ENCODE measurements at places on chromosomes 4 and X.

DNA sequence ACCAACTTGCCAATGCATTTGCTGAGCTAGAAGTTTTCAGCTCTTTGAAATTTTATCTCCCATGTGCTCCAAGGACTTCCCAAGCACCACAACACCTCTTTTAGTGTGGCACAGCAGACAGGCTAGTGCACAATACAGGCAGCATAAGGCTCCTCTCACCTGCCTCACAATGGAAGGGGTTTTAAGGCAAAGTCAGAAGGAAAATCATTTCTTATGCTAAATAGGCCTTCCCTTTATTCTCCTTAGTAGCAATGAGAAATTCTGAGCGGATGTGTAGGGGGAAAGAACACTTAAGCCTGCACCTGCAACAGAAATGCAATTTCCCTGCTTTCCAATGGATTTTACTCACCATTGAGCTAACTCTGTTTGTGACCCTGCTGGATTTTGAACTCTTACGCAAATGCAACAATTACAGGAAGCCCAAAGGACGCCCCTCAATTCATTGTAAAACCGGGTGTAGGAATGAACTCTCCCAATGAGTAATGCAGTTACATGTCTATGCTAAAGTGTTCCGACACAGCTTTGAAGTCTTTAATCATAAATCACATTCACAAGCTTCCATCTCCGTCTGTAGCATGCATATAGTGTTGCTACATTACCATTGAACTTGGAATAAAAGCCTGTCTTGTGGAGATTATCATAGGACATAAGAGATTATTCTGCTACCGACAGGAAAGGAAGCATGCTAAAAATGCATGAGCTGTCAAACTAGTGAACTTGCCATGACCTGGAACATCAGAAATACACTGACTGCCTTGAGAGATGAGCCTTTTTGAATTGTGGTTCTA lies 1084.9 kb downstream of the RPA4 start:
- DNase-seq, result no peak

DNA sequence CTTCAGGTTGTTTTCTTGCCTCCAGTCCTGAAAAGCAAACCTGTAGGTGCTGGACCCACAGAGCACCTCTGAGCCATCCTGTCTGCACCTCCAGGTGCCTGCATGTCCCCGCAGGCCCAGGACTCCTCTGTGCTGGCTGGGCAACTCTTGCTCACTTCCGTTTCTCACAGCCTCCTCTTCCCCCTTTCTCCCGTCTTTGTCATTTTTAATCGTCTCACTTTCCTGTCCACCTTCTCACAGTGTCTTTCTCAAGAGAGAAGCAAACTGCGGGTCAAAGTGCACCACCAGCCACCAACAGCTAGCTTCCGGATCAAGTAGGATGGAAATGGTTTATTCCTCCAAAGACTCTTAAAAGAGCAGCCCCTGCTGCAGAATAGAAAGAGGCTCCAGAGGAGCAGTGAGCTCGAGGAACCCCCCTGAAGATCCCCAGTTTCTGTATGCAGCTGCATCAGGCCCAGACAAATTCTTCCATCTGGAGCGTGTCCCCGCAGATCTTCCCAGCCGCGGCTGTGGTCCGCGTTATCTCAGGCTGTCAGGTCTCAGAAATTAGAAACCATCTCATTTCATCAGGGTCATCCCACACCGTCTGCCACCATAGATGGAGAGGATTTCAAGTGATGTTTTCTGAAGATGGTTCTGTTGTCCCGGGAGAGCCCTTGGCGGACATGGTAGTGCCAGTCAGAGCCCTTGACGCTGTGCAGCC lies 87.7 kb downstream of the FHDC1 start:
- DNase-seq, result no peak

- no peak for DNase-seq
These were observed 21.6 kb downstream of the NYX start for GRCh38 chrX:41468647-41469323.

GRCh38 chr4:22253431-22253830 lies 262.4 kb downstream of the ADGRA3 start:
- no peak for DNase-seq

Data from SIG-M5 (cell line).